HS-5 (cell line): ENCODE measurements at places on chromosomes 4 and X.

DNA sequence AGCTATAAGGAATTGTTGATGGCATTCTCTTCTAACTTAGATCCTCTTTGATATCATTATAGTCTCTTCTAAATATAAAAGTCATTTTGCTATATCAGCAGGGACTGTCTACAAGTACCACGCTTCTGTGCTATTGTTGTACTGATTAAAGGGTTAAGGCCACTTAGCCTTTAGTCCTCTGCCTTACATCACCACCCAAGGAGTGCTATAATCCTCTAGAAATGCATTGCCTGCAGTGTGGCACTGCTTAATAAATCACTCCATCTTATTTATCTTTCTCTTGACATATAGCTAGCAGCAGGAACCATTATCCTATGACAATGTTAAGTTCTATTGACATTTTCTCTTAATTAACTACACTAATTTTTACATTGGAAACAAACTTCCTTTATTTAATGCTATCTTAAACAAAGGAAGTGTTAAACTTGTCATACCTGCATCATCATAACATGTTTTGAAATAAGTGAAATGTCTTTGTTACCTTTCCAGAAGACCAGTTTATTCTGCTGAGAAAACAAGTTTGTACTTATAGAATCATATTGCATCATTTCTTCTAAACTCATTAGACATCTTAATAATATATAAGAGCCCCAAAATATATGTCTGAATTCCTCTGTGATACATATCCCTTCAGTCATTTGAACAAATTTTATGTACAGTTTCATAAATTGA is 360.9 kb upstream of the ATOH1 start:
- DNase-seq: no peak

DNA sequence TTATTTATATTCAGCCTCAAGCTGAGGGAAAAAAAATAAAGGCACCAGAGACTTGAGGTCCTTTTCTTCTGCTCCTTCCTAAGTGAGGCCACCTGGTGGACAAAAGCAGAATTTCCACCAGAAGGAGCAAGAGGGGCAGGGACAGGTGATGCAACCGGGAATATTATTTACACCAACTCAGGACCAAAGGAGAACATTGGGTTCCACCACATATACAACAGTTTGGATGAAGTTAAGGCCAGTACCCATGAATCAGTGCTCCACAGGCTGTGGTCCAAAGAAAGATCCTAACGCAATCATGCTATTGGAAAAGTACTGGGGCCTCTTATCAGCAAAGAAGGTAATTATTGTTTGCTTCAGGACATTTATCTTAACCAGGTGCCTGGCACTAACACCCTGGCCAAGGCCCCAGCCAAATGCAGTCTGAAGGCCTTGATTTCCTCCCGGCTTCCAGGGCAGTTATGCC is 57.4 kb downstream of the TSC22D3 start:
- no peak for DNase-seq

DNA sequence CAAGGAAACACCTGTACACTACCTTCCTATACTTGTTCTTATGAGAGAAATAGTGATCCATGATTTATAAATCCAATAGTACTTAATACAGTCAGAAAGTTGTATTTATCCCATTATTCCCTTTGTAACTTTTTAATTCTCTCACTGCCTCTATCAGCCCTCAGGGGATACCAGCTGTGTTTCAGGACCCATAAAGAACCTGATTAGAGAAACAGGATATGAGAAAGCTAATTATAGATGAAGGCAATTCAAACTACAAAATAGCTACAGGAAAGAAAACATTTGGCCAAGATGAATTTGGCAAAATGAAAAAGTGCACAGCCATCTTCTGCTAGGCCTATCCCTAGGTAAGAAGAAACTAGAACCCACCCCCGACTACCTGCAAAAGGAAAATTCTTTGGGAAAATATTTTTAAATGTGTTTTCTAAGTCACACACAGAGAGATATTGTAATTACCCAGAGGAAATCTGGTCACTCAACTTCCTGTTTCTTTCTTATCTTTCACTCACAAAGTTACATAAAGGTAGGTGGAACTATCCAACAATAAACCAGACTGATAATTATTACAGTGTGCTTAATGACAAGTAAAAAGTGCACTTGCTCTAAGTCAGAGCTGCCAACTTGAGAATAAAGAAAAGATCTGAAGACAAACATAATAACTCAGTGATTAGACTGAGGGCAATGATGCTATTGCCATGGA is 836.5 kb upstream of the HTR2C start:
- no peak for DNase-seq

DNA sequence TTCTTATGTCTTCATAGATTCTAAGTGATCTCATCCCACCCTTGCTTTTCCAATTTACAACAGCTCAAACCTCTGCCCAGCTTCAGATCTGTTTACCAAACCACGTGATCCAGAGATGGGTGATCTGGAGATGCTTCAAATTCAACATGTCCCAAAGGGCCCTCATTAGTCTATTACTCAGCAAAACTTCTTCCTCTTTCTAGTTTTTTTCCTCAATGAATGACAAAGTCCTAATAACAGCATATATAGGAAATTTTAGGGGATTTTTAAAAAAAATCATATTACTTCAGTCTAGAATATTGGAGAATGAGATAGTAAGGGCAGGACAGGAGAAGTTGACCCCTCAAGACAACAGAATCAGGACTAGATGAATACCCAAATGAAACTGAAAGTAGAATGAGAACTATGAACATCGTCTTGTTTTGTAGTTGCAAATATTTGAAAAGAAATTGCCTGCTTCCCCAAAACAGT is 127.1 kb downstream of the CFAP299 start:
- DNase-seq: no peak

- DNase-seq: no peak
These were observed 73.3 kb upstream of the SOD3 start for GRCh38 chr4:24722026-24722568.

DNA sequence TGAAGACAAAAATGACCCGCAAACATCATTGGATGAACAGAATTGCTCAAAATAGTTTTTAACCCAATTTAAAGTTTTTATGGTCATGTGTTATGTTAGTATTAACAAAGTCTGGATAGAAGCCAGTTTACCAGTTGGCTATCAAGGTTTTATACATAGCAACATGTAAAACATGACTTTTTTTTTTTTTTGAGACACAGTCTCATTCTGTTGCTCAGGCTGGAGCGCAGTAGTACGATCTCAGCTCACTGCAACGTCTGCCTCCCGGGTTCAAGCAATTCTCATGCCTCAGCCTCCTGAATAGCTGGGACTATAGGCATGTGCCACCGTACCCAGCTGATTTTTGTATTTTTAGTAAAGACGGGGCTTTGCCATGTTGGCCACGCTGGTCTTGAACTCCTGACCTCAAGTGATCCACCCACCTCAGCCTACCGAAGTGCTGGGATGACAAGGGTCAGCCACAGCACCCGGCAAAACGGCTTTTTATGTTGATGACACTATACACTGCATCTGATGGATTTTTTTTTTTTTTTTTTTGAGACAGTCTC is 3.4 kb downstream of the SAT1 start:
- no peak for DNase-seq

GRCh38 chr4:18582841-18583240 is 561.3 kb upstream of the LCORL start:
- no peak for DNase-seq

- no peak for DNase-seq
These were observed 149.7 kb downstream of the RRAGB start for GRCh38 chrX:55867181-55867651.

- no peak for DNase-seq
These were observed 91.3 kb upstream of the GALNTL6 start for GRCh38 chr4:171721937-171722336.

DNA sequence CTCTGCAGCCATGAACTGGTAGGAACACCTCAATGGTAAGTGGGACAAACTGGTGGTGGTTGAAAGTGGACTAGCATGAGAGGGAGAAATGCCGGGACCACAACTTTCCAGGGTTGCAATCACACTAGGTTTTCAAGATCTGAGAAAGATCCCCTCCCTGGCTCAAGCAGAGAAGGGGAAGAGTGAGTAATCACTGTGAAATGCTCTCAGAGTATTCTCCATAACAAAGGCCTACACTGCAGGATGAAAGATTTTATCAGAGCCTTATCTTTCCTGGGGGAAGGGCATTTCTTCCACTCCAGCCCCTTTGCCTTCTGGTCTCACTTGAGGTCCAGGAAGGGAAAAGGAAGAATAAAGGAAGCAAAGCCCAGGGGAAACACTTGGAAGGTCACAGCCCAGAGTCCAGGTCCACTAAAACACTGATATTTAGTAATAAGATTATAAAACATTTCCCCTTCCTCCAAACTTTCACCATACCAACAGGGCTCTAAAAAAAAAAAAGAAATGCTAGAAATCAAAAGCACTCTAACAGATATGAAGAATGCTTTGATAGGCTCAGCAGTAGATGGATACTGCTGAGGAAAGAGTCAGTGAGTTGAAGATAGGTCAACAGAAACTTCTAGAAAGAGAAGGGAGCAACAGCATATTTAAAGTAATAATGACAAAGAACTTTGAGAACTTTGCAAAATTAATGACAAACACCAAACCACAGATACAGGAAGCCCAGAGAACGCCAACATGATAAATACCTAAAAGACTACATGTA is 95.9 kb downstream of the WDFY3 start:
- no peak for DNase-seq

GRCh38 chrX:40310016-40310415 is 212.3 kb upstream of the BCOR start:
- DNase-seq: no peak

GRCh38 chrX:67622053-67622585 is 78.3 kb downstream of the AR start:
- DNase-seq: no peak

- no peak for DNase-seq
These were observed 7.0 kb upstream of the TET2 start for GRCh38 chr4:105139646-105140045.

GRCh38 chr4:148874331-148874730 is 432.1 kb upstream of the NR3C2 start:
- no peak for DNase-seq

- no peak for DNase-seq
These were observed 61.3 kb downstream of the CLNK start for GRCh38 chr4:10623241-10623640.

GRCh38 chr4:88106205-88106604 is 52.2 kb downstream of the ABCG2 start:
- DNase-seq: peak; percentile 35

DNA sequence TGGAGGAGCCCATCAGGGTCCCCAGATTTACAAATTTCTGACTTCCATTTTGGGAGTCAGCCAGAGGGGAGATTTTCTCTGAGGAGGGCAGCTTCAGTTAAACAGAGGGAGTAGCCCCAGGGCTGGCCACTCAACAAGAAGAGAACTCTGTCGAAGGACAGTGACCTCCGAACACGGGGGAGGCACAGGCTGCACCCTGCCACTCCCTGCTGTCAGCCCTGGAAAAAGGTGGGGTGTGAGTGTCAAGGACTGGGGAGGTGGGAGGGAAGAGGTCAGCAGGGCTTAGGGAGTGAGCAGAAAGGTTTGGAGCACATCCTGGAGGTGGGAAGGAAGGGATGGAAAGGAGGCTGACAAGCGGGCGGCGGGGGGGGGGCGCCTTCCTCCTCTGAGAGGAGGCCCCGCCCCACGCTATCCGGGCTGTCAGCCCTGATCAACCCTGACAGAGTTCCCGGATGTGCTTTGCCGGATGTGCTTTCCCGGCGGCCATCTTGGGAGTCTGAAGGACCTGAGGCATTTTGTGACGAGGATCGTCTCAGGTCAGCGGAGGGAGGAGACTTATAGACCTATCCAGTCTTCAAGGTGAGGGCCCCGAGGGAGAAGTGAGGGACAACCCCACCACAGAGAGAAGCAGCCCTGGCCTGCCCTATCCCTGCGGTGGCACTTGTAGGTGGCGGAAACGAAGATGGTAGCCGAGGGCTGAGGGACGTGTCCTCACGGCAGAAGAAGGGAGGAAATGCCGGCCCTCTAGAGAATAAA is at the start of gene MAGEC1:
MAGEC1 (plus strand) TSS at position 495 of the 756 bp plus-strand sequence. CDS start 1,179 bp downstream, outside the sequence.
- DNase-seq: no peak

GRCh38 chr4:121073004-121073435 is 685 bp upstream of the NDNF start:
- DNase-seq: no peak

DNA sequence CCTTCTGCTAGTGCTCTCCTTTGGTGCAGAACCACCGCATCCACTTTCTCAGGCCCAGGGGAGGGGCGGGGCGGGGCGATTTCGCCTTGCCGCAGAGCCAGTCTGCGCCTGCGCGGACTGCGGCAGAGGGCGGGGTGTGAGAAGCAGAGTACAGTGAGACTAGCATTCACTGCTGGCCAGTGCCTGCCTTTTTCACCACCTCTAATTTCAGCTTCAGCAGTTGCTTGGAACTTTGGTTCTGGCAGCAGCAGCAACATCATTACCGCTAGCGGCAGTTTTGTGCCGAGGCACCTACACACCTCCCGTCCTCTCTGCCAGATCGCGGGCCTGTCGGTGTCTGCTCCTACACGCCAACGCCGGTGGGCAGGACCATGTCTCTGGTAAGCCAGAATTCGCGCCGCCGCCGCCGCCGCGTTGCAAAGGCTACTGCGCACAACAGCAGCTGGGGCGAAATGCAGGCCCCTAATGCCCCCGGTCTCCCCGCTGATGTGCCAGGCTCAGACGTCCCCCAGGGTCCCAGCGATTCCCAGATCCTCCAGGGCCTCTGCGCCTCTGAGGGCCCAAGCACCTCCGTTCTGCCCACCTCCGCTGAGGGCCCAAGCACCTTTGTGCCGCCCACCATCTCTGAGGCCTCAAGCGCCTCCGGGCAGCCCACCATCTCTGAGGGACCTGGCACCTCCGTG is at the start of gene MAGEE1:
MAGEE1 (plus strand) TSS at position 151 of the 683 bp plus-strand sequence; CDS start at position 372, 221 bp downstream.
- DNase-seq: peak; percentile 9

- no peak for DNase-seq
These were observed 22.0 kb upstream of the ARSH start for GRCh38 chrX:2984342-2984741.

DNA sequence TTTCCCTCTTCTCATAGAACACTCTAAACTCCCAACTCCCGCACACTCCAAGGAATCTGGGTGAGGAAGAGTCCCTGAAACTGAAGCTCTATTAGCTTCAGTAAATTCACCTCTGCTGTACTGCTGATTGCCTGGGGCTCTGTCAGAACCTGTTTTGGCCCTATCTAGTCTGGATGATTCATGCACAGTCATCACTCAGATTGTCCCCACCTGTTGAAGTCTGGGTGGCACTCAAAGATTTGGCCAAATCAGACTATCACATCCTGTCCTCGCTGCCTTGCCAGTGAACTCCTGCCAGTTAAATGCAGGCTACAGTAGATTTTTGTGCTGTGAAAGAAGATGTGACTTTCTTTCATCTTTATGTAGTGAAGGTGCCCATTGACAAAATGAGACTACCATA is 63.5 kb upstream of the EMCN start:
- DNase-seq: no peak

- DNase-seq: no peak
These were observed 14.4 kb upstream of the PGRMC2 start for GRCh38 chr4:128301979-128302378.

- peak; percentile 6 for DNase-seq
These were observed 110.0 kb upstream of the PPARGC1A start for GRCh38 chr4:23999714-24000469.

DNA sequence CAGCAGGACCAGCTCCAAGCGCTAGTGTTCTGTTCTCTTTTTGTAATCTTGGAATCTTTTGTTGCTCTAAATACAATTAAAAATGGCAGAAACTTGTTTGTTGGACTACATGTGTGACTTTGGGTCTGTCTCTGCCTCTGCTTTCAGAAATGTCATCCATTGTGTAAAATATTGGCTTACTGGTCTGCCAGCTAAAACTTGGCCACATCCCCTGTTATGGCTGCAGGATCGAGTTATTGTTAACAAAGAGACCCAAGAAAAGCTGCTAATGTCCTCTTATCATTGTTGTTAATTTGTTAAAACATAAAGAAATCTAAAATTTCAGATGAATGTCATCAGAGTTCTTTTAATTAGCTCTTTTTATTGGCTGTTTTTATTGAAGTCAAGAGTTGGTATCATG is 186.5 kb downstream of the AR start:
- no peak for DNase-seq
